ENCODE measurements at places on chromosomes 6 and 20. TPM values are rescaled to one million over a fixed set of nuclear protein-coding genes. Genes with fewer than 3 reads are reported as not detected.
A peak's percentile ranks its signal among the peaks of the same experiment; 100 is the strongest.

DNA sequence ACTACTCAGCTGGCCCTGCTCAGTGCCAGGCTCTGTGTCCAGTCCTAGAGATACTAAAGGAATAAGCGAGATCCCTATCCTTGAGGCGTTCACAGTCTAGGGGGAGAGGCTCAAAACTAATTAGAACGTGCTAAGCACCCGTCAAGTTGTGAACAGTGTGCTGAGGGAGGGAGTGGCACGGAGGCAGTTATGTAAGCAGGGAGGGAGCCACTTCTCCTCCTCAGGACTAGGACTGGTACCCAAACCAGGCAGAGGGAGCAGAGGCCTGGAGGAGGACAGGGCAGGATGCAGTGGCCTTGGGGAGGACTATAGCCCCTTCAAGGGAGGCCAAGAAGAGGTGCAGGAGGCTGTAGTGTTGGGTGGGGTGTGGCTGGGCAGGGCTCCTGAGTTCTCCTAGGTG, 39.6 kb upstream of the VSTM2L start:
- no peak for DNase-seq

The HS3ST5 gene
- polyA plus RNA-seq, result not detected

GRCh38 chr6:3617681-3618311, 133.7 kb downstream of the PXDC1 start:
- no peak for DNase-seq

- no peak for DNase-seq
Observed at GRCh38 chr6:157263881-157264397, 59.4 kb downstream of the TMEM242 start.

- DNase-seq, result peak; percentile 52
Observed at GRCh38 chr6:155352811-155353210, 38.5 kb upstream of the TFB1M start.

The TRIM10 gene
- not detected for polyA plus RNA-seq

GRCh38 chr6:56188429-56188828, 59.0 kb downstream of the COL21A1 start:
- DNase-seq, result no peak

The MLIP gene
- polyA plus RNA-seq, result not detected

DNA sequence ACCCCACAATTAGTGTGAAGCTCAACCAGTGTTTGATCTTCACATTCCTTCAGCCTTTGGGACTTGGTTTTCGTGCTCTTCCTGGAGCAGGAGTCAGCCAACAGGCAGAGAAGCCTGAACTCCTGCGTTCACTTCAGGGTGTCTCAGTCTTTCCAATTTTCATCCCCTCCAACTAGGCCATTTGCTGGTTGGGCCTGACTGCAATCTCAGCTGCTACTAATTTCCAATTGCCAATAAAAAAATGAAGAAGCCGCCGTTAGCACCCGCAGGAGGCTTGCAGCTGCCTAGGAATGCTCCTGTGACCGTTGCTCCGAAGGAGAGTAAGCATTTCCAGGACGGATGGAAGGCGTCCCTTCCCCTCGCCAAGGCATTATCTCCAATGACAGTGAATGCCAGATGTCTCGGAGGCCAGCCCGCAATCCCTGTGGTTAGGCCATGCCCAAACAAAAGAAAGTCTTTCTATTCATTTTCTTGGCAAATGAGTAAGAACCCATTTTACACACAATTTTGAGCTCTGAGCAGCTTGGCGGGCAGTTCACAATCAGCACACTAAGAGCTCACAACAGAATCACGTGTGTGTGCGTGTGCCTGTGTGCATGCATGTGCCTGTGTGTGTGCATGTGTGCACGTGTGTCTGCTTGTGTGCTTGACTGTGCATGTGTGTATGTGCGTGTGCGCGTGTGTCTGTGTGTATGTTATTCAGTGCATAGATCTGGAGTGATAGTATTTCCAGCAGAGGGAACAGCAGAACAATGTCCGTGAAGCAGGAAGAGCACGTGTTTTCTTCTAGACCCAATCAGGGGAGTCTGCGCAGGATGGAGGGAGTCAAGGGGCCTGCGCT, 301.2 kb downstream of the SMOC2 start:
- no peak for DNase-seq

DNA sequence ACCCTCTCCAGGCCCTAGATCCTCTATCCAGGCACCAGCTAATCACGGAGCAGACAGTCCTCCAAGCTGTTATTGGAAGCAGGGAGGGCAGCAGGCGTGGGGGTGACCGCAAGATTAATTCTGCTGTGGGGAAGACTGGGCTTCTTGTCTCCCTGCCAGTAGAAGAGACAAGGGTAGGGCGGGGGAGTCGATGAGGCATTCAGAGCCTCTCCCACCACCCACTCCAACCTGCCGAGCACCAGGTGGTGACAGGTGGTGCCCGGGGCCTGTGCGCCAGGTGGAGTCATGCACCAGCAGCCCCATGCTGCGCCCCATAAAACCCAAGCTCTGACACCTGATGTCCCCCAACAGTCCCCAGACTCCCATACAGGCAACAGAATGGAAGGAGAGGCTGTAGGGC, 89.6 kb downstream of the CDH22 start:
- no peak for DNase-seq

Measured in mammary epithelial cell (primary cell).